ENCODE measurements at places on chromosomes 4 and X.

- no peak for DNase-seq
These were observed 87.4 kb downstream of the CCDC160 start for GRCh38 chrX:134324359-134324758.

DNA sequence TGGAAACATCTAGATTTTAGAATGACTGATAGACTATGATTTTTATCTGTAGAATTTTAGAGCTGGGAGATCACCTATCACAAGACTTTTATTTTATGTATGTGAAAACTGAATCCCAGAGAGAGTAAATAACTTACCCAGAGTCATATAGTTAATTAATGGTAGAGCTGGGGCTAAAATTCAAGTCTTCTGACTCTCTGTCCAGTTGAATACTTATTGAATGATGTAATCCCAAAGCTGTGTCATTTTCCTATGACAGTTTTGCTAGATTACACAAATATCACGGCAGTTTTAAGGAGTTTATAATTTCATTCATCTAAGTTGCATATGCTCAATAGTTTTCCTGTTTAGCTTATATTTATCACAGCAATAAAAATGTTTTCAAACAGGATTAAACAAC, 6.7 kb downstream of the NRK start:
- no peak for DNase-seq

GRCh38 chr4:2591189-2591588, 54.7 kb downstream of the FAM193A start:
- peak; percentile 69 for DNase-seq

GRCh38 chr4:105127170-105127445, 19.6 kb upstream of the TET2 start:
- DNase-seq, result no peak

GRCh38 chr4:88230969-88231771, 53.2 kb downstream of the PPM1K start:
- DNase-seq, result peak; percentile 38

GRCh38 chr4:145951931-145952330, 13.3 kb upstream of the ZNF827 start:
- peak; percentile 73 for DNase-seq

- DNase-seq, result no peak
These were observed 1156.7 kb downstream of the FAM133A start for GRCh38 chrX:94830717-94831116.

- peak; percentile 60 for DNase-seq
These were observed 48.4 kb upstream of the SLC7A3 start for GRCh38 chrX:70979136-70979762.

GRCh38 chr4:91527056-91527455, 776.7 kb upstream of the GRID2 start:
- DNase-seq, result peak; percentile 52

GRCh38 chr4:142845293-142846107, 601 bp downstream of the INPP4B start:
- DNase-seq, result no peak

DNA sequence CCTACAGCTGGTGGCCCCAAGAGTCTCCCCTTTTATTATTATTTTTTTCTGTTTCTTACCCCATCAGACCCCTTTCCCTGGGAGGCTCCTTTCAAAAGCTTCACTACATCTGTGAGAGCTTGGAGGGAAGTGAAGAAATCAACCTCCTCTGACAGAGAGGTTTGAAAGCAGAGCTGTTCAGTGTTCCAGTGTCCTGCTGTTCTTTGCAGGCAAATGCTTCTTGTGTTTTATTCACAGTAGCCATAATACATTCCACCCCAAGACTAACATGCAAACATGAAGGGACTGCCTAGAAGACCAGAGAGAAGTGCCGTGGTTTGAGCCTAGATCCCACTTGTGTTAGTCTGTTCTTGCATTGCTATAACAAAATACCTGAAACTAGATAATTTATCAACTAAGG, 192.1 kb downstream of the PTTG2 start:
- no peak for DNase-seq

DNA sequence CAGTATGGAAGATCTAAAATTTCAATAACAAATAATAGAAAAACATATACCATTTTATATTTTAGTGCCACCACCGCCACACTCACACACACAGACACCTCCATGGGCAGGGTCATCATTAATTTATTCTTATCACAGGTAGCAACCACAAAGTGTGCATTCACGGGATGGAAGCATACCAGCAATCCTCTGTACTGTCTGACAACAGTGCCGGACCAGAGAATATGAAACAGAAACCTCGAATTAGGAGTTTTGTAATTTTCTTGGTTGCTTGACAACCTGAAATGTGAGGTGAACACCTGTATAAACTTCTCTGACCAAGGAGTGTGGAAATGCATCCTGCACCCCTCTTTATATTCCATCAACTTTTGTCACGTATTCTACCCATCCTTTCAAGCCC, 213.9 kb upstream of the KCNIP4 start:
- DNase-seq, result no peak

DNA sequence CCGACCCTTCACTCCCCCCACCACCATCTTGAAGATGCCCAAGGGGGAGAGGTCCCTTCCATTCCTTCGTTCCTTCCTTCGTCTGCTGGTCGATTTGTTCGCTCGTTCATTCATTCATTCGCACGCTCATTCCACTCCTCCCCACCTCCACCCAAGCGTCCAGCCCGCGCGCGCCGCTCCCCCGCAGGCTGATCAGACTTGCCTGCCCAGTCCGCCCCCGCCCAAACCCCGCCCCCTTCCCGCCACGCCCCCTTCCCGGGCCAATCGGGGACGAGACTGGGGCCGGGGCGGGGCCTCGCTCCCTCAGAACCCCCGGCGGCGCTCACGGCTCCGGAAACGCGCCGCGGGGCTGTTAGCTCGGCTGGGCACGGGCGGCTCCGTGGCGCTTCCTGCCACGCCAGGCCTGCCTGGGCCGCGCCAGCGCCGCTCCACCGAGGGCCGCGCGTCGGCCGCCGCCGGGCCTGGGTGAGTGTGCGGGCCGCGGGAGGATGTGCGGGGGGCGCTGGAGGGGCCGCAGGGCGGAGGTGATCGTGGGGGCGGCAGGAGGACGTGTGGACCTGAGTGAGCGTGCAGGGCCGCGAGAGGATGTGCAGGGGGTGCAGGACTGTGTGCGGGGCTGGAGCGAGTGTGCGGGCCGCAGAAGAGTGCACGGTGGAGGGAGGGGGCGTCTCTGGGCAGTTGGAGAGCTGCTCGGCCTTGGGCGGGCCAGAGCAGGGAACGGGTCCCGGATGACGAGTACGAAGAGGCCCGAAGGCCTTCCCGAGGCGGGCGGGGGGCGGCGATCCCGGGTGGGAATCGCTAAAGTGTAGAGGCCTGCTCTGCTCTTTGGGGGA, at the start of gene ZNF275:
ZNF275 (plus strand) TSS at position 333 of the 833 bp plus-strand sequence. CDS start 2,527 bp downstream, outside the sequence.
- peak; percentile 70 for DNase-seq

DNA sequence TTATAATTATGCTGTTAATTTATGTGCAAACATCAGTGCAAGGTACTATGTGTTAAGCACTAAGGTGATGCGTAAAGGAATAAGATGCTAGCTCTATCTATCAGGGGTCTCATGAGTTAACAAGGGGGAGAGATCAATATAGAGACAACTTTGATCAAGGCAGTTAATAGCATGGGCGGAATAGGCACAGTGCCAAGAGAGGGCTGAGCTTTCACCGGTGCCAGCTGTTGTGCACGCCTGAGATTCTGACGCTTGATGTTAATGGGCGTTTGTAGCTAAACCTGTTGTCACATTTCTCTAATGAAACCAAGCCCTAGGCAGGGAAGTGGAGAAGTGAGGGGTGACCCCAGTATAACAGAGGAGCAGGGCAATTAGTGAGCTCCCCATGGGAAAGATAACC, 86.0 kb upstream of the NMU start:
- no peak for DNase-seq

GRCh38 chr4:146458594-146458993, 63.1 kb downstream of the SLC10A7 start:
- no peak for DNase-seq

DNA sequence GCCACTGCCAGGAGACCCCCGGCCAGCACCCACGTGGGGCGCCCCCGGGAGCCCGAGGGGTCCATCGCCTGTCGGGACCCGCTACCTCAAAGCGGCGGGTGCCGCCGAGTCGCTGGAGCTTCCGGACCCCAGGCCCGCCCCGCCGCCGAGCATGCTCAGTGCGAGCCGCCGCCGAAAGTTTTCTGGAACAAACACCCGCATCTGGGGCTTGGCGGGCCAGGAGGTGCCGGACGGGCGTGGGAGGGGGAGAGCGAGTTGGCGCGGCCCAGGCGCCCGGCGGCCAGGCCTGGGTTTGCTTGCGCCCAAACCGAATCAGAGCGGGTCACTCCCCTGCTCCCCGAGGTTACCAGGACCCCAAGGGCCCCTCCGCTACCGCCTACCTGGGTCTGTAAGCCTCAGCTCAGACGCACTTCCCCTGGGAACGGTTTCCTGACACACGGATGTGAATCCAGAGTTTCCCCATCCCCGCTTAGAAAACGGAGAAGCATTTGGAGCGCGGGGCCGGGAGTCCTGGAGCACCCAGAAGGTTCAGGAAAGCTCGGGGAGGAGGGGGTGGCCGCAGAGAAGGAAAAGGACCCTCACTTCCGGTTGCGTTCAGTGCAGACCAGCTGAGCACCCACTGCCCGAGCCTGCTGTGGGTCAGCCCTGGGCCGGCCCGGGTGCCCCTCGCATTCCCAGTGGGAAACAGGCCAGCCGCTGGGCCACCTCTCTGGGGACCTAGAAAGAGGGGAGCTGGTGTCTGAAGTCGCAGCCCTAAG, at the start of gene EVC2:
EVC2 (minus strand) TSS at position 111 of the 758 bp plus-strand sequence; CDS start at position 65, 46 bp downstream.
- DNase-seq, result peak; percentile 66

- no peak for DNase-seq
These were observed 5.8 kb downstream of the ANOS1 start for GRCh38 chrX:8726031-8726652.

DNA sequence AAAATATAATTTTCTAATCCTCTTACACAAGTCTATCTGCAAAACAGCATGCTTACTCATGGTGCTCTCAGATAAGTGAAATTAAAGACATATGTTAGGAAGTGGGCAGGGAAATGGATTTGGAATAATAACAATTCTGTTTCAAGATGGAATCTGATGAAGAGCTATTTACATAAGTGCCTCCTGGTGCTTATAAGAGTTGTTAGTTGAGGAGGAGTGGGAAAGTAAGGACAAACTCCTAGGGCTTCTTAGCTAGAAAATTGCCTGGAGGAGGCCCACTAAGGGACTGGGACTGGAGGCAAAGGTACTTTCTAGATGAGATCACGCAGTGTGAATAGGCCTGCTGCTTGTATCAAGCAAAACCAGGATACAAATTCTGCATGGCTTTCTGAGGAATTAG, 939.8 kb downstream of the GLUD2 start:
- peak; percentile 49 for DNase-seq

DNA sequence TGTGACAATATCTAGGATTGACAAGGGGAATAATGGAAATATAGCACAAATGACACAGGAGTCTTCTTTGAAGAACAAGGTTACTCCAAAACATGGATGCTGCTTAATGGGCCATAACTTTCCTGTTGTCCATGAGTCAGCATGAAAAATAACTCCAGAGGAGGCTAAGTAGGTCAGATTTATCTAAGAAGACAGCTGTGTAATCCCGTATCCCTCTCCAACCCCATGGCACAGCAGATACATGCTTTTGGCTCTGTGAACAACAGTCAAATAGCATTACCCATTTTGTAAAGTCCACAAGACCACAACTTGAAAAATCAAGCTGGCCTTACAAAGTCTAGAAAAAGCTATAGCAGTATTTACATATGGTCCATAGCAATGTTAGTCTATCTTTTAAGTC, 2.1 kb upstream of the TMEM131L start:
- DNase-seq, result no peak

GRCh38 chr4:173371292-173372192, 788 bp downstream of the SAP30 start:
- peak; percentile 78 for DNase-seq

DNA sequence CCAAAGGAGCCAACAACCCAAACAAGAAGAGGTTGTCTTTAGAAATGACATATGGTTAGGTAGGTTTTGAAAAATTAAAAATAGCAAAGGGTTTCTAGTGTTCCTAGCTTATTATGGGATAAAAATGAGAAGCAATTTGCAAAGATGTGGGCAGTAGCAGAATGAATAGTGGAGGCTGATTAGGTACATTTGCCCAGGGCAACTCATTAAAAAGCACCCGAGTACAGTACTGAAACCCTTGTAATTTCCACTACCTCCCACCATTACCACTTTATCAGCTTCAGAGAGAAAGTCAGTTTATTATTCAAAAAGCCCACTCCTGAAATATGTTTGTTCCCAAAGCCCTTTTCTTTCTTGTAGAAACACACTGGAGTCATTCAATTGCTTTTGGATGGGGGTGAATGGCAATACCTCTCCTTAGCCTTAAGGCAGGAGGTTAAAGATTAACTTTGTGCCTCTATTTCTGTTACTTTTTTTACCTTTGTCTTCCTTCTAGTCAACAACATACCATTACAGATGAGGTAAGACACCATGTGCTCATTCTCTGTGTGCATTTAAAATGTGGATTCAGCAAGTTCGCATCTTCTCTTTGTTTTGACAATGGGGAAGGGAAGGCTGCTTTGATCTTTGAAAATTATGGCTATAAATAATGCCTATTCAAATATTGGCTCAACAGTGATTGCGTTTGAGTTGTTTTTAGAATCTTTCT, 353.8 kb upstream of the CASK start:
- no peak for DNase-seq

All from fibroblast of pulmonary artery (primary cell).